ENCODE measurements at places on chromosomes 5 and 9.

DNA sequence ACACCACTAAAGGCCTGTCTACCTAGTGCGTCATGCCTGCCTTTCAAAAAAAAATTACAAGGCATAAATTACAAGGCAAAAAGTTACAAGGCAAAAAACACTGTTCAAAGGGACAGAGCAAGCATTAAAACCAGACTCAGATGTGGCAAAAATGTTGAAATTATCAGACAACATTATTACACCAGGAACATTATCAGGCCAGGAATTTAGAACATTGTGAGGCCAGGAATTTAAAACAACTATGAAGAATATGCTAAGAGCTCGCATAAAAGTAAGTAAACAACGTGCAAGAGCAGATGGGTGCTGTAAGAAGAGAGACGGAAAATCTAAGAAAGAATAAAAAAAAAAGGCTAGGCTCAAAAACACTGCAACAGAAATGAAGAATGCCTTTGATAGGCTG, 18.2 kb upstream of the MLANA start:
- no peak for DNase-seq

DNA sequence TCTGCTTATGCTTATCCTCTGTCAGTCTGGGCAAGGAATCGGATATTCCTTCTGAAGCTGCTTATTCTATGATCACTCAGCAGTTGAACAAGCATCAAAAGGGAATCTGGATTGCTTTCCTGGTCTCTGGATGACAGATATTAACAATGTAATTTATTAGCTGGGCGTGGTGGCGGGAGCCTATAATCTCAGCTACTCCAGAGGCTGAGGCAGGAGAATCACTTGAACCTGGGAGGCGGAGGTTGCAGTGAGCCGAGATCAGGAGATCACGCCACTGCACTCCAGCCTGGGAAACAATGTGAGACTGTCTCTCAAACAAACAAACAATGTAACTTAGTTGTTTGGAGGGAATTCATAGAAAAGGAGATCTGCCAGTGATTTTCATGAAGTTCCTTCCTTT, 45.4 kb downstream of the DMRT1 start:
- no peak for DNase-seq

GRCh38 chr5:131379723-131380122, 115.9 kb downstream of the CDC42SE2 start:
- DNase-seq, result peak; percentile 24

GRCh38 chr5:158812408-158812807, 287.3 kb downstream of the EBF1 start:
- peak; percentile 29 for DNase-seq

GRCh38 chr5:56532466-56532865, 282.9 kb upstream of the MAP3K1 start:
- DNase-seq, result no peak

- DNase-seq, result no peak
Measured at GRCh38 chr5:169650701-169651331, 13.7 kb downstream of the DOCK2 start.

GRCh38 chr5:58486290-58486689, 4.9 kb upstream of the GAPT start:
- DNase-seq, result no peak
